ENCODE measurements at places on chromosomes 1 and 21.

DNA sequence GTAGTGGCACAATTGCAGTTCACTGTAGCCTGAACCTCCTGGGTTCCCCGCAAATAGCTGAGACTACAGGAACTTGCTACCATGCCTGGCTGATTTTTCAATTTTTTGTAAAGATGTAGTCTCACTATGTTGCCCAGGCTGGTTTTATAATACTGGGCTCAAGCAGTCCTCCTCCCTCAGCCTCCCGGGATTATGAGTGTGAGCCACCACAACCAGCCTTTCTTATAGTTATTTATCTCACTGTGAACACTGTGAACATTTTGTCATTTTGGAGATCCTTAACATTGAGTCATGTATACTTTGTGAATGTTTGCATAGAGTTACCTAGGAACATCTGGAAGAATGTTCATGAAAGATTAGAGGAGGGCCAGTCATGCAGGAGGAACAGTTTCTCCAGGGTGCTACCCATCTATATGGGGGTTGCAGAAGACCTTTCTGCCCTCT is 127.1 kb upstream of the CACYBP start:
- DNase-seq = no peak

- DNase-seq = no peak
Observed at GRCh38 chr1:84267476-84267875, 34.0 kb upstream of the SAMD13 start.

DNA sequence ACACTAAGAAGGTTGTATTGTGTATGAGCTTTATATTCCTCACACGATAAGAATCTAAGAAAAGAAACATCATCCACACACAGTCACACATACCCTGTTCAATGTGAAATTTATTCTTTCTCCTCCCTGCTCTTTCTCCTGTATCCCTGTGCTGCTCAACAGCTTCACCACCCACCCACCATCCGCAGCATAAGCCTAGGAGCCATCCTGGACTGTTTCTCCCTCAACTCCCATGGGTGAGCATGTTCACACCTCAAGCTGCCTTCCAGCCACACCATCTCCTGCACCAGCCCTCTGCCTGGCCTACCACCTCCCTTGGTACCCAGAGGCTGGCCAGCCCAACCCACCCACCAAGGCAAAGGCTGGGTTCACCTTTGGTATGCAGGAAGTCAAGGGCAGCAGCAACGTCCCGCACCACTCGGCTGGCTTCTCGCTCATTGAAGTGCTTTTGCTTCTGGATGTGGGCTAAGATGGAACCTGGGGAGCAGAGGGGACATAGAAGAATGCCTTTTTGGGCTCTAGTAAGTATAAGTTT is 20.3 kb upstream of the KNCN start:
- no peak for DNase-seq

DNA sequence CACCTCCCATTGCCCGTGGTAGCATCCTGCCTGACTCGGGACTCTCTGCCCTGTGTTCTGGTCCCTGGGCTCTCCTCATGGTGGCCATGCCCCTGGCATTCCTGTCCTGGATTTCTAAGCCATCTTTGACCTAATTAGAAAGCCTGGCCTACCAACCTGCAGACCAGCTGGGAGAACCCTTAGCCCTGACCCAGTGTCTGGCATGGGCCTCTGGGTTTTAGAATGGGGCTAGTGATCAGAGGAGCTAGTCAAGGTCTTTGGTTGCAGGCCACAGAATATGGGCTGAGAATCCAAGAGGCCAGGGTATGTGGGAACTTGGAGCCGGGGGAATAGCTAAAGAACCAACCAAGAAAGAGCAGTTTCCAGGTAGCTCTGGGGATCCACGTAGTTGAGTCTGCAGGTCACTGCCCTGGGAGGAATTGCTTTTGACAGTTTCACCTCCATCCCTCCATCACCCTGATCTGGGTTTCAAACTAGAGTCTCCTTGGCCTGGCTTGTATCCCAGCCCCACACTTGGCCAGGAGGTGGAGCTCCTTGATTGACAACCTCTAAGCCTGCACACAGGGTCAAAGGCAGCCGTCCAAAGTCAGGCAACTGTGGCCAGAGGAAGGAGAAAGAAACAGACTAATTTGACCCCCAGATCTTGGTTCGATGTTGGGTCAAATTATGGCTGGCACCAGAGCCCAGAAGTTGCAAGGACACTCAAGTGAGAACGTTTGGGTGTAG is 54.7 kb upstream of the ABCG1 start:
- no peak for DNase-seq

- peak; percentile 6 for DNase-seq
Observed at GRCh38 chr21:14120091-14120734, 90.5 kb downstream of the LIPI start.

- no peak for DNase-seq
Observed at GRCh38 chr1:109983380-109984189, 980 bp upstream of the AHCYL1 start.

- DNase-seq = no peak
Observed at GRCh38 chr1:198837278-198838021, 198.6 kb downstream of the PTPRC start.

- no peak for DNase-seq
Observed at GRCh38 chr1:92968138-92969032, 7.1 kb upstream of the DIPK1A start.

DNA sequence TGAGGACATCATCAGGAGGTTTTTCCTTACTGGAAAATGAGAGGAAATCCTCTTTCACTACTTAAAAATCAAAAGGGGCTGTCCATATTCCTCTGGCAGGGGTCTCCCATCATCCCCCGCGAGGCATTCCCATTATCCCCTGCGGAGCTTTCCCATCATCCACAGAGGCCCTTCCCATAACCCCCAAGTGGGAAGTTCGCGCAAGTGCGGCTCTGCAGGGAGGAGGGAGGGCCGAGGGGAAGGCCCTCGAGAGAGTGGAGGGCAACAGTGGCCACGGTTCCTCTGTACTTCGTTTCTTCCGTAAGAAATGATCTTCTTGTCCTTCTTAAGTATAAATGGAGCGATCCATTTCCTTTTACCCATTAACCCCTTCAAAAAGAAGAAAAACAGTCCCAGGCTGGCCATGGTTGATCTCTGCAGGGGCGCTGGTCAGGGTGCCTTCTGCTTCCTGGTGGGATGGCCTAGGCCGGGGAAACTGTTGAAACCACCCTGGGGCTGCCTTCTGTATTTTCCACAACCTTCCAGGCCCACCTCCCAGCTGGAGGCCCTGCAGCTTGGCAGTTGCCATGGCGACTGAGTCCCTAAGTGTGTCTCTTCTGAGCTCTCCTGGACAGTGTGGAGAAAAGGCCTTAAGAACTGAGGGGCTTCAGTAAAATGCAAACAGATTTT is 3.6 kb upstream of the RSPH1 start:
- no peak for DNase-seq

- DNase-seq = no peak
Observed at GRCh38 chr1:160232911-160233310, 27.7 kb downstream of the PEA15 start.

GRCh38 chr1:154095456-154096060 is 59.3 kb downstream of the NUP210L start:
- DNase-seq = no peak

DNA sequence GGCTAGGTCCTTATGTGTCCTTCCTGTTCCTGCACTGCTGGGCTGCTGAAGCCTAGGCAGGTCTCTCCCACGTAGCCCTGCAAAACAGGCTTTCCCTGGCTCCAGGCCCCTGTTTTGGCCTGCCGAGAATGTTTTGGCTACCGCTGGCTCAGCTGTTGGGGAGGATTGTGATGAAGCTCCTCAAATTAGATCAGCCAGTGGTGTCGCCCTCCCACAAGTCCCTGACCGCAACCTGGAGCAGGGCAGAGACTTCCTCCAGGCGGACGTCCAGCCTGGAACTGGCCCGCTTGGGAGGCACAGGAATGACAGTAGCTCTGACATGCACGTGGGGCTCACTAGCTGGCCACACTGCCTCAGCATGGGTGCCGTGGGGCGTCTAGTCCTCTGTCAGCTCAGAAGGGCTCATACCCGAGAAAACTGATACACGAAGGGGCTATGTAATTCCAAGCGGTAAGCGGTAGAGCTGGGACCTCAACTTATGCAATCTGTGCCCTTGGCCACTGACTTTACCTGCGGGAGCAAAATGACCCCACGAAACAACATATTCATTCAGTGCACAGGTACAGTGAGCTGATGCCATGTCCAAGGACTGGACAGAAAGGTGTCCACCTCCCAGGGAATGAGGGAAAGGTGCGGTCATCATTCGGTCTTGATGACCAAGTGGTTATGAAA is 26.6 kb downstream of the DHRS3 start:
- DNase-seq = no peak
